ENCODE measurements at places on chromosomes 13 and 19.

- no peak for DNase-seq
Observed at GRCh38 chr19:30566681-30567420, 194.7 kb downstream of the ZNF536 start.

DNA sequence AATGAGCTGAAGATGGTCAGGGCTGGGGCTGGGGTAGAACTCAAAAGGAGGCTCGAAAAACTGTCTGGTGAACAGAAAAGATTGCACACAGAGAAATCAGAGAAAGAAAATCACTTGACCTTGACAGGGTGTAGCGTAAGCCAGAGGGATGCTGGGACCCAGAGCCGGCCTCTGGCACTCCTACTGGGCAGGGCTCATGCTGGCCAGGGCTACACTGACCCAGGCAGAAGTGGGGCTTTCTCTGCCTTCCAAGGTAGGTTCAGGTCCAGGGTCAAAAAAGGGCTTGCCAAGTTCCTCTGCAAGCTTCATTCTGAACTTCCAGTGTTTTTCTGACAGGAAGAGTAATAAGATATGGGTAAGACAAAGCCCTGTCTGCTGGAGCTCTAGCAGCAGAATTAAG is 56.2 kb downstream of the LATS2 start:
- DNase-seq, result no peak

- DNase-seq, result peak; percentile 49
Observed at GRCh38 chr13:46401432-46401831, 14.4 kb upstream of the RUBCNL start.

- DNase-seq, result no peak
Observed at GRCh38 chr13:110211735-110212134, 95.2 kb downstream of the COL4A1 start.
